ENCODE measurements at places on chromosomes 2 and 18.

DNA sequence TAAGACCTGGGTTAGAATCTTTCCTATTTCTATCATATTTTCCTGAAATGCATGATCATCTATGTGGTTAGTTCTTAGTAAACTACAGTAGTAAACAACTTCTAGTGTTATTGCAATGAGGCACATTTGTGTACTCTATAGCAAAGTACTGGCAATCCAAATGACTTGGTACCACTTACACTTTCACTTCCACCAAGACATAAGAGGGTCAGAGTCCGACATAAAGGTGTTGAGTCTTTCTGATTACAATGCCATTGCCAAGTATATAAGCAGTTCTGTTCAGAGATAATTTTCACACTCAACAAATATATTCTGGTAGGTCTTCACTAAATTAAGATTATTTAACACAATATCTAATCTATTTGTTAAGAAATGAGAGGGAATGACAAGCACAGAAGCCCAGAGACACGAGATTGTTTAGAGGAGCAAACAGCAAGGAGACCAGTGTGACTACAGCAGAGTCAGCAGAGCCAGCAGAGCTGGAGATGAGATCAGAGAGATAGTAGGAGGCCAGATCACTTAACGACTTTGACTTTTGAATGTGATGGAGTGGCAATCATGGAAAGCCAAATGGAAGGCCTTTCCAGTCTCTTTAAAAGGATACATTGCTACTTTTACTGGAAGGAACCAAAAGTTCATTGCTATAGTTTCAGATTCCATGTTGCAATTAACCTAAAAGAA lies 27.5 kb downstream of the SOS1 start:
- DNase-seq = no peak

- no peak for DNase-seq
Observed at GRCh38 chr2:158403237-158403636, 53.3 kb downstream of the CCDC148 start.

- DNase-seq = no peak
Observed at GRCh38 chr2:233263045-233263570, 11.6 kb downstream of the ATG16L1 start.

GRCh38 chr2:132849118-132849517 lies 179.1 kb upstream of the LYPD1 start:
- DNase-seq = no peak

- DNase-seq = no peak
Observed at GRCh38 chr18:50358844-50359243, 16.0 kb upstream of the SKA1 start.

DNA sequence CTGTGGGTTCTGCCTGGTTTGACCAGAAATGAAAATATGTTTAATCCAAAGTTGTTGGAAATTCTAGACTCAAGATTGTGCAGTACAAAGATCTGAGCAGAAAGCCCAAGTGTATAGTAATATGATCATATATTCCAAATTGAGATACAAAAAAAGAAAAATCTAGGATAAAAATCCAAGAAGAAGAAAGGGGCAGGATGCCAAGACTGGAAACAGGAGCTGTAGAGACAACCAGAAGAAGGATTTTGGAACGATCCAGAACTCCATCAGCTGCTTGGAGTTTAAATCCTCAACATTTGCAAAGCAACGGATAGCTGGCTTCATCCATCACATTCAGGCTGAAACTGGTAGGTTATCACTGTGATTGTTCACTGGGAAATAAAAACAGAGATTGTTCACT lies 333.6 kb upstream of the UBE2E3 start:
- no peak for DNase-seq

DNA sequence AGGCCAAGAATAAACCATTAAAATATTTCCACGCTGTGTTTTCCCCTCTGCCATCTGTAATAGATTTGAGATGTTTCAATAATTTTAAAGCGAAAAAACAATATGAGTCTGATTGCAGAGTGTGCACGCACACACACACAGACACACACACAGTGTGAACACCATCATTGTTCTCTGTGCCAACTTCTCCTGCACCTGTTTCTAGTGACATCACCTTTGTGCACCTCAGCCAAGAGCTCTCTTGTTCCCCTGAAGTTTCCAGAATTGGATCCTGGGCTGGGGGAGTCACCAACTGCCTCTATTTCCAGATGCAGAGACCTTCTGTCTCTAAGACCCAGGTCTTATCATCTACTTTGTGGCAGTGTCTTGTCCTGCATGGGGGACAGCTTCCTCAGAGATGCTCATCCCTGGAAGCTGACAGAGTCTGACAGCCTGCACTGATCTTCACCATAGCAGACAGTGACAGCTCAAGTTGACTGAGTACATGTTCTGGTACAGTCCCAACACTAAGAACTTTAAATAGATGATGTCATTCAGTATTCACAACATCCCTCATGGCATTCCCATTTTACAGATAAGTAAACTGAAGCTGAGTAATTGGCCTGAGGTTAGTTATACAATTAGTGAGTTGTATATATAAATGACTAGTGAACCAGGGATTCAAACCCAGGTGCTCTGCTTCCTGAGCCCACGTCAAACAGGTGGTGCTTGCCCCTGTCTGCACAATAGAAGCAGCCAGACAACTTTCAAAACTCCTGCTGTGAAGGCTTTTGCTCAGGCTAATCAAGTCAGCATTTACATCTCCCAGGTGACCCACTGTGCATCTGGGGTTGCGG lies 39.4 kb downstream of the ACOXL start:
- DNase-seq = no peak

- no peak for DNase-seq
Observed at GRCh38 chr18:24006712-24007313, 7.7 kb upstream of the TTC39C start.

DNA sequence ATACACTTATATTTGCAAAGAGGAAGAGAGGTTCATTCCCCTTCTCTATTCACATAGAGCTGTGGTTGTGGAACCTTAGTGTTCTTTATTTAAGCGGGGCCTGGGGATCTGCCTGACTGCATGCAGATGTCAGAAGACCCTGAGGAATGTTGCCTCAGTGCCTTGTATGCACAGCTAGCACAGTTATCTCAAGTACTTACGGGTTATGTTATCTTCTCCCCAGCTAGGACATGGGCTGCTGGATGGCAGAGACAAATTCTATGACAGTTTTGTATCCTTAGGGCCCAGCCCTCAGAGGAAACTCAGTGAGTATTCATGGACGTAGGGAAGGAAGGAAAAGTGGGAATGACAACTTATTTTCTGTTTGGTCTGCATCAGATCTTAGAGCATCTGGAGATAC lies 37.7 kb upstream of the RTN4 start:
- no peak for DNase-seq

DNA sequence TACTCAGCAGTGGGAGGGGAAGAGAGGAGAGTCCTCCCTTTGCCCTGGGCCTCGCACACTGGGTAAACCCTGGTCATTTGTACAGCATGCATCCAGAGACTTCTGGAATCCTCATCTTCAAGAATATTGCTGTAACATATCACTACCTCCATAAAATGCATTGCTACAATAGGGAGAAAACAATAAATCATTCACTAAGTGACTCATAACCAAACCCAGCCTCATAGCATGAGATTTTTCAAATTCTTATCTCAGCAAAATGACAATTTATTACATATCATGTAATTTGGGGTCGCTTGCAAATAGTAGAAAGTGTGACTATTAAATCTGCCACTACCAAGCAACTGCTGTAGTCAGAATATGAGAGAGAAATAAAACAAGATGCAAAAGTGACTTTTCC lies 189.4 kb downstream of the ALK start:
- DNase-seq = no peak

DNA sequence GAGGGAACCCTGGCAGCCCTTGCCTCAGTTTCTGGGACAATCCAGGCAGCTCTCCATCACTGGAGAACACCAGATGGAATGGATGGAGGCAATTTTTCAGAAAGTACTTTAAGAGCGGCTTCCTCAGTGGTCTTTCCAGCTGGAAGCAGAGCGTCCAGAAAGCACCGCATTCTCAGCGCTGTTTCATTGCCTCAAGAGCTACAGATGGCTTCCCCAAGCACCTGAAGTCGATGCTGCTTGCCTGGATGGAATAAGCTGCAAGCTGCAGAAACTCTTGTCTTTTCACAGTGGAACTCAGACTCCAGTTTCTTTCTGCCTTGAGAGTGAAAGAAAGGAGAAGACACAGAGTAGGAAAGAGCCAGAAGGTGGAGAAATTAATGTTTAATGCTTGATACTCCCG lies 766.9 kb downstream of the TDRD15 start:
- no peak for DNase-seq

GRCh38 chr2:68796295-68796905 lies 61.8 kb downstream of the ARHGAP25 start:
- no peak for DNase-seq

GRCh38 chr18:33673689-33674088 lies 95.7 kb downstream of the ASXL3 start:
- no peak for DNase-seq

- no peak for DNase-seq
Observed at GRCh38 chr18:52826994-52827393, 487.0 kb downstream of the DCC start.

DNA sequence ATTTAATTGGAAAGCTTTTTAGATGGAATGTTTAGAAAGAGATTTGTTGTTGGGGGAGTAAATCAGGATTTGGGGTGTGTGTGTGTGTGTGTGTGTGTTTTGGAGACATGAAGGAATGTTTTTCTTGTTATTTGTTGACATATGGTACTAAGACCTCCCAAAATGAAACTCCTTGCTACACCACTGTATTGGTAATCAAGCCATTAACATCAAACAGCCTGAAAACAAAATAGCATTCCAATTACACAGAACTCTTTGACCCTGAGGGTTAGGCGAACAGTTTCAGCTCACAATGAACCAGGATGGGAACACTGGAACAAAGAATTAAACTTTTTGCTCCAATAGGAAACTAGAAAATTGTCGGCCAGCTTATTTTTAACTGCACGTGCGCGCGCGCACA lies 41.7 kb upstream of the DARS1 start:
- DNase-seq = no peak

GRCh38 chr2:3212984-3213383 lies 164.6 kb downstream of the EIPR1 start:
- DNase-seq = no peak

- no peak for DNase-seq
Observed at GRCh38 chr18:6476190-6476589, 61.5 kb upstream of the L3MBTL4 start.

- no peak for DNase-seq
Observed at GRCh38 chr2:163528640-163529217, 207.1 kb downstream of the FIGN start.

- DNase-seq = no peak
Observed at GRCh38 chr2:216490061-216490460, 8.6 kb upstream of the RPL37A start.

All from activated effector memory CD4-positive, alpha-beta T cell treated with Interleukin-2 at 50 U/mL for 16 hours (primary cell).